Iris pigment epithelial cell (primary cell): ENCODE measurements at places on chromosomes 2 and 18.

- DNase-seq, result peak; percentile 83
Observed at GRCh38 chr2:128187032-128187654, 96.1 kb downstream of the UGGT1 start.

GRCh38 chr2:223034221-223034975 is 17.6 kb upstream of the KCNE4 start:
- no peak for DNase-seq

DNA sequence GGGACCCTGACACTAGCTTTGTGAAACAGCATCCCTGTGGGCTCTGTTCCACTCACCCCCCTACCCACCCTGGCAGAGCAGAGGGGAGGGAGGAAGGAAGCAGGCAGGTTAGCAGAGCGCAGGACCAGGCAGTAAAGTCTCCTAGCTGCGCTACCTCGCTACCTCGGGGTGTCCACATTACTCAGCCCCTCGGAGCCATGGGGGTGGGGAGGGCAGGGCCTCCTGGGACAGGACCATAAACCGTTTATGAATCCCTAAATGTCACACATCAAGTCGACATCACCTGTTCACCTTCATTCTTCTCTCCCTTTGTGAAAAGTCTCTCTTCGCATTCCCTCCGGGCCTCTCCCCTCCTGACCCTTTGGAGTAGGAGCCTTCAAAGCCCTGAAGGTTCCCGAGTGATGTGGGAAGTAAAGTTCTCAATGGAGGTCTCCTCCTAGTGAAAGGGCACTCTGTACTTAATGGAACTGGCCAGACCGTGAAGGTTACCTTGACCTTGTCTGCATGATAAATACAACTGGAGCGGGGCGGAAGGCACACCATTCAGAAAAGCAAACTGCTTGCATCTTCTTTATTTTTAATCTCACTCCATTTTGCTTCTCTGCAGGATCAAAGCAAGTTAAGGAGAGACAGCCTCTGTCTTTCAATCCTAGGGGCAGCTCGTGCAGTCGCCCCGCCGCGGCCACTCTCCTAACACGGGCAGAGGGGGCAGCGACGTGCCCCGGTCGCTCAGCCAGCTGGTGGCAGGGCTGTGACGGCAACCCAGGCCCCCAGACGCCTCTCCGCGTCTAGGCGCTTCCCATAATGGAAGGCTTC is 23.7 kb upstream of the SMAD7 start:
- DNase-seq, result no peak

- no peak for DNase-seq
Observed at GRCh38 chr2:215189393-215189792, 51.0 kb upstream of the ABCA12 start.

DNA sequence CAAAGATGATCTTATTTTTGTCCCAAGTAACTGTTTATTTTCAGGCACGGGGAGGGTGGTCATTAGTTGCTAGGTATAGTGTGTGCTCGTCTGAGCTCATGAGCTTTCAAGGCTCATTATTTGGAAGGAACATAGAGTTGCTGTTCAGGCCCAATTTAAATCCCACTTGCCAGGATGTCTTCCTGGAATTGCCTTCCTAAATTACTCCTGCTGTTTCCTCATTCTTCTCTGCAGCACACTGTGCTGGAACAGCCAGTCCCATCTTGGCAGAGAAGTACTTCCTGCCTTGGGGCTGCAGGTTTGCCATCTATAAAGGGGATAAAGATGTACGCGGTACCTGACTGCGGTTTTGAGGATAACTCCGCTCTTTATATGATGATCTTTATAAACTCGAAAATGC is 37.3 kb downstream of the GREB1 start:
- DNase-seq, result no peak

DNA sequence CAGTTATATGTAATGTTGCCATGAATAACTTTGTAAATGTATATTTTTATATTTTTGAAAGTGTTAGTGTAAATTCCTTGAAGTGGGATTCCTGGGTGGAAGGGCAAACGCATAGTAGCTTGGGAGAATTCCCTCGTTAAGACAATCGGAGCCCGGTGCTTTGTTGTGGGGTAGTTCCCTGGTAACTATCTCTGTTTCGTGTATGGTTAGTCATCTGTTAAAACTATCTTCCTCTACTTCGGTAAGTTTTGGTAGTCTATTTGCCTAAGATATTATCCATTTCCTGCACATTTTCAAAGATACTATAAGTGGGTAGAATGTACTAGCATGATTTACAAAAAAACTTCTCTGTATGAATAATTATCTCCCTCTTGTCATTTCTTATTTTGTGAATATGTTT is 113.8 kb upstream of the NRXN1 start:
- no peak for DNase-seq

GRCh38 chr2:50749216-50749615 is 282.7 kb downstream of the NRXN1 start:
- no peak for DNase-seq

DNA sequence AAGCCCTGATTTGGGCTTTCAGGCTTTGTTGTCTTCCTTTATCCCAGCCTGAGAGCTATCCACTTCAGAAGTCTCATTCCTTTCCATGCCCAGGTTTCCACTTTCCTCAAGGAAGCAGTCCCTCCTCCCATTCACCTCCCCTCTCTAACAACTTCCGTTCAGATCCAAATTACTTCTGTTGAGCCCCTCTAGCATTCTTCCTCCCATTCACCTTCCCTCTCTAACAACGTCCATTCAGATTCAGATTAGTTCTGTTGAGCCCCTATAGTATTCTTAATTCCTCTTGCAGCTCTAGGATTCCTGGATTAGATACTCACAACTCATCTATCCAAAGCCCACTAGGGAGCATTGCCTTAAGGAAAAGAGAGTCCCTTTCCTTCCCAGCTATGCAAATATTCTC is 216.8 kb downstream of the RAD51AP2 start:
- no peak for DNase-seq

- peak; percentile 14 for DNase-seq
Observed at GRCh38 chr2:106827158-106827557, 58.8 kb downstream of the ST6GAL2 start.

- no peak for DNase-seq
Observed at GRCh38 chr2:98731894-98732349, 990 bp upstream of the MGAT4A start.

DNA sequence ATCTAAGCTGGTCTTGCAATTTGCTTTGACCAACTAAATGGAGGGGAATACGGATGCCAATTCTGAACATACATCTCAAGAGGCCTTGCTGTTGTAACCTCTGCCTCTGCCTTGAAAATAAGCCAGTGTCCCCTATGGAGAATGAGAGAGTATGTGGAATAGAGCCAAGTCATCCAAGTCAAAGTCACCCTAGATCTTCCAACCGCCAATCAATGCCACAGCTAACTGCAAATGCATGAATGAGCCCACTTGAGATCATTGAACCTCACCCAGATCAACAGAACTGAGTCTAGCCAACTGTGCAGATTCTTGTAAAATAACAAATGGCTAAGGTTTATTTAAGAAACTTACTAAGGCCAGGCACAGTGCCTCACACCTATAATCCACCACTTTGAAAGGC is 139.8 kb upstream of the TANK start:
- DNase-seq, result no peak

DNA sequence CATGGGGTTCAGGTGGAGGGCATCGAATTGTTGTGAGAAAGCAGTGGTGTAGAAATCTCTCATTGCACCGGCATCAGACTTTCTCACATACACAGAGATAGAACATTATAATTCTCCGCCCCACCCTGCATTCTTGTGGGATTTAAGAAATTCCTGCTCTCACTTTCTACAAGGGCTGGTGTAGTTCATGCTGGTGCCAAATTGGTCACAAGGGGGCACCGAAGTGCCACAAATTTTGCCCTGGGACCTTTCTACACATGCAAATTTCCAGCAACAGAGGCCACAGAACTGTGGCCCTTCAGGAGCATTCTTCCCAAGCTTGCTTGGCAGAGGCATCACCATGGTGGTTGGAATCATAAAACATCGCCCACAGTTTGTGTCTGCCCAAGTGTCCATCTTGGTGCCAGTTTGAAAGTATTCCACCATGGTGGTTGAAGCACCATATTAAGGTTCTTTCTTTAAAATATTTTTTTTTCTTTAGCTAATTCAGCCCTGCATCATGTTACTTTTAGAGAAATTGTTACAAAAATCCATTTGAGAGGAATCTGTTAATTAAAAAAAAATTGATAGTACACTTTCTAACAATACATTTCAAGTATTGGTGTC is 521.2 kb upstream of the FANCL start:
- DNase-seq, result peak; percentile 63

DNA sequence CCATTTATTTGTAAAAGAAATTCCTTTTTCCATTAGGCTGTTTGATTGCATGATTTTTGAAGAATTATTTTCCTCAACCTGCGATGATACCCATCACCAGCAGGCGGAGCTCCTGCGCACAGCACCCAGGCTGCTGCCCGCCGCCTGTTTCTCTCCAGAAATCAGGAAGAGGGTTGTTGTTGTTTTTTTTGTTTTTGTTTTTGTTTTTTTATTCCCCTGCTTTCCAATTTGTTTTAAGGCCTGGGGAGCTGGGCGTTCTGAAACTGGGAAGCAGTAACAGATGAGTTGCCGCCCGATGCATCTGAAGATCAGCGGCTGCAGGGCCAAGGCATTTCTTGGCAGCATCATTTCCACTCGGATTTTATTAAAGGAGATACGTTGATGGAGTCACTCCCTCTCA is 132.1 kb downstream of the MBP start:
- DNase-seq, result peak; percentile 43

DNA sequence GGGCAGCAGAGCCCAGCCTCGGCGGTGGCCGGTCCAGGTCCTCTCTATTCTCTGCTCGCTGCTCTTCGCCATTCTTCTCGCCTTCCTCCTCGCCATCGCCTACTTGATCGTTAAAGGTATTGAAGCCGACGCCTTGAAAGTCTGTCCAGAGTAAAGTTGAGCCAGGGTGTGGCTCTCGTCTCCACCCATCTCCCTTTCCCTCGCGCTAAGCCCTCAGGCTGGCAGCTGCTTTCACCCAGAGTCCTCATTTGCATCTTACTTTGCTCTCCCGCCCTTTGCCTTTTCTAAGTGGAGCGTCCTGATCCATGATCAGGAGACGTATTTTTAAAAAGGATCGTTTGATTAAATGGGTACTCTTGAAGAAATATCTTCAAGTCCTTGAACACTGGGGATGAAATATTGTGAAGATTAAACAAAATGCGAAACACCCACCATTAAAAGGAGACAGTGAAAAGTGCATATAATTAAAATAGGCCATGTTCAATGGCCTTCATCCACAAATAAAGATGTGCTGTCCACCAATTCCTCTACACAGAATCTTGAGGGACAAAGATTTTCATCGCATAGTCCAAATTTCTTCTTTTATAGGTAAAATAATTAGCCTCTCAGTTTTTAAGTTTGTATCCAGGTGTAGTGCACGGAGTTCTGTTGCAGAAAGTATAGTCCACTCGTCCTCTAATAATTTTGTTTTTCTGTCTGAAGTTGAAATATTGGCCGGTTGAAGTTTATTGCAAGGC is 657 bp downstream of the ARL6IP6 start:
- DNase-seq, result peak; percentile 29

DNA sequence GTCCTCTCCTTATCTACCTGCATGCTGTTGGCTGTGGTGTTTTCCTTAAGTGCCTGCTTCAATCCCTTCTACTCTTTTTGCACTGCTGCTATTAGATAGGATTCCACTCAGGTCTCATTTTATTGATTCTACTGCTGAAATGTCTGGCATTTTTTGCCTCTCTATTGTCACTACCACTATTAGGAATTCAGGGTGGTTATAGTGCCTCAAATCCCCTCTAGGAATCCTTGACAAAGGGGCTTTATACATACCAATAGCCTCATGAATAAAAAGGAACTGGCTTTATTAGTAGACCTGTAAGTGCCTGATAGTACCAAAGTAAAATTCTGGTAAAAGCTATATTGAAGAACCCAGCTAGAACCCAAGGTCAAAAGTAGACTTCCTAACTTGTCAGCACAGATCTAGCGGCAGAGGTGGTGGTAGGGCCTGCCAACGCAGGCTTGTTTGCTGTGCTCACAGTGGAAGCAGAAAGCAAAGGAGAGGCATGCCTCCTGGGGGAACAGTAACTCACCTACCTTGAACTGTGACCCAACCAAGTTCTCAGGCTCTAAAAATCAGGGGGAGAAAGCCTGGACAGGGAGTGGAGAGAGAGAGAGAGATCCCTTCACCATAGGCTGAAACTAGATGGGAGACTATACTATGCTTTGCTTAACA is 200.8 kb downstream of the RAB3GAP1 start:
- no peak for DNase-seq

- no peak for DNase-seq
Observed at GRCh38 chr2:23534771-23535170, 149.8 kb downstream of the KLHL29 start.

GRCh38 chr2:212959471-212960117 is 191.8 kb downstream of the IKZF2 start:
- DNase-seq, result no peak

- no peak for DNase-seq
Observed at GRCh38 chr2:59985923-59986322, 567.5 kb downstream of the BCL11A start.

DNA sequence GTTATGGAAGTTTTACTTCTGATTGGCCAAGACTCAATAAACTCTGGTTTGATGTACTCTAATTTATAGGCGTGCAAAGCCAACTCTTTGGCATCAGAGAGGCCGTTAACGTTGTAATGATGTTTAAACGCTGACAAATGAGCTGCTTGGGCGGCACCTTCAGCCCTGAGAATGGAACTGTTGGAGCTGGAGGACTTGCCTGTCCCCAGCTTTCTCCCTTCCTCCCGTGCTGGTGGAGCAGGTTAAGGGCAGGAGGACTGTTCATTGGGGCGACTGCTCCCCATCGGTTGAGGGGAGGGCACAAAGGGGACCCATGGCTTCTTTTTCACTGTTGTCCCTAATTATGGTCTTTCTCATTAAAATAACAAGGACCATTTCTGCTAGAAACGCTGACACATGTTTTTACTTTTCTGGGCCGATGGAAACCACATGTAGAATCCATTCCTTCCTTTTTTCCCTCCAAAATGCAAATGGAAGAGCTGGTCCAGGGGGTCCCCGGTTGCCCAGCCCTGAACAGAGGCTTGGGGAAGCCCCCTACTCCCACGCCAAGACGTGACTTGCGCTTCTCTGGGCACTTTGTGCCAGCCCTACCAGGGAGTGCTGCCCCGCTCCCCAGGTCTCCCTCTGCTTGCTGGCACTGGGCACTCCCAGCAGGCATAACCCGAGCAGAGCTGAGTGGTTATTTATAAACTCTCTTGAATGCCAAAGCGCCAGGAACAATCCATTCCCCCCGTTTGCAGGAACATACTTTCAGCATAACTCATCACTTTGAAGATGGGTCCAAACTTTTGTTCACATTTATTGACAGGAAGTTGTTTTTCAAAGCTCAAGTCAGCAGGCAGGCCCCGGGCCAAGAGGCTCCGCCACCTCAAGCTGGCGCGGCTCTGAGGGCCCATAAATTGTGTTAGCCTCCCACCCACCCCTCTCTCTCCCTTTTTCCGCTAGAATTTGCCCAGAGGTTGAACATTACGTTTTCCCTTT is 170.1 kb downstream of the ASB1 start:
- peak; percentile 91 for DNase-seq

GRCh38 chr18:45151645-45152044 is 463.6 kb upstream of the SLC14A2 start:
- DNase-seq, result no peak
